Activated CD4-positive, alpha-beta T cell treated with anti-CD3 and anti-CD28 coated beads, Interleukin-10, Interleukin-2, amounts not matched to agents 100 ng/mL and 50 ng/mL, durations not matched to agents 16 hours and 8 hours (primary cell): ENCODE measurements at places on chromosomes 3 and 15.
A peak's percentile ranks its signal among the peaks of the same experiment; 100 is the strongest.

DNA sequence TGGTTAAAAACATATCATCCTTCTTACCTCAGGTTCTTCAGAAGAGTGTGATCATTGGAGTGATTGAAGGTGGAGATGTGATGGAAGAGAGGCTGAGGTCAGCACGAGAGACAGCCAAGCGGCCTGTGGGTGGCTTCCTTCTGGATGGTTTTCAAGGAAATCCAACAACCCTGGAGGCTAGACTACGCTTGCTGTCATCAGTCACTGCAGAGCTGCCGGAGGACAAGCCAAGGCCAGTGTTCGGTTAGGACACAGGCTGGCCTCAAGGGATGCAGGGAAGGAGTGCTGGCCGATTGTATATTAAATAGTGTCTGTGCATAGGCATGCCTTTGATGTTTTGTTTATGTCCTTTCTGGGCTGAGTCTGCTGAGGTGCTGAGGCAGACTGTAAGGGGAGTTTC lies 20.2 kb downstream of the QTRT2 start:
- DNase-seq: no peak

- no peak for DNase-seq
Measured at GRCh38 chr3:14448063-14448462, 45.7 kb downstream of the SLC6A6 start.

- DNase-seq: no peak
Measured at GRCh38 chr3:160754371-160754854, 1.6 kb upstream of the PPM1L start.

DNA sequence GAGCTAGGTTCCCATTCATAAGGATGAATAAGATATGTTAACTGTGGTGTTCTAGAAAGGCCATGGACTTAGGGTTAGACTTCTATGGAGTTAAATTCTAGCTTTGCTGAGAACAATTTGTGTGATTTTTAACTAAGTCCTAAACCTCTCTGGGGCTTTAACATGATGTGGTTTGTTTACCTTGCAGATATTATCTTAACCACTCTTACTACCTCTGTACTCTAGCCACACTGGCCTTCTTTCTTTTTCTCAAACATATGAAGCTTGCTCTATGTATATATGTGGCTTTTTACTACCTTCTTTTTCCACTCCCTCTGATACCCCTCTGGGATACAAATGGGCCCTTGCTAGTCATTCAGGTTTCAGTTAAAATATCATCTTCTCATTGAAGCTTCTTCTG lies 108.4 kb downstream of the ZNF609 start:
- no peak for DNase-seq

DNA sequence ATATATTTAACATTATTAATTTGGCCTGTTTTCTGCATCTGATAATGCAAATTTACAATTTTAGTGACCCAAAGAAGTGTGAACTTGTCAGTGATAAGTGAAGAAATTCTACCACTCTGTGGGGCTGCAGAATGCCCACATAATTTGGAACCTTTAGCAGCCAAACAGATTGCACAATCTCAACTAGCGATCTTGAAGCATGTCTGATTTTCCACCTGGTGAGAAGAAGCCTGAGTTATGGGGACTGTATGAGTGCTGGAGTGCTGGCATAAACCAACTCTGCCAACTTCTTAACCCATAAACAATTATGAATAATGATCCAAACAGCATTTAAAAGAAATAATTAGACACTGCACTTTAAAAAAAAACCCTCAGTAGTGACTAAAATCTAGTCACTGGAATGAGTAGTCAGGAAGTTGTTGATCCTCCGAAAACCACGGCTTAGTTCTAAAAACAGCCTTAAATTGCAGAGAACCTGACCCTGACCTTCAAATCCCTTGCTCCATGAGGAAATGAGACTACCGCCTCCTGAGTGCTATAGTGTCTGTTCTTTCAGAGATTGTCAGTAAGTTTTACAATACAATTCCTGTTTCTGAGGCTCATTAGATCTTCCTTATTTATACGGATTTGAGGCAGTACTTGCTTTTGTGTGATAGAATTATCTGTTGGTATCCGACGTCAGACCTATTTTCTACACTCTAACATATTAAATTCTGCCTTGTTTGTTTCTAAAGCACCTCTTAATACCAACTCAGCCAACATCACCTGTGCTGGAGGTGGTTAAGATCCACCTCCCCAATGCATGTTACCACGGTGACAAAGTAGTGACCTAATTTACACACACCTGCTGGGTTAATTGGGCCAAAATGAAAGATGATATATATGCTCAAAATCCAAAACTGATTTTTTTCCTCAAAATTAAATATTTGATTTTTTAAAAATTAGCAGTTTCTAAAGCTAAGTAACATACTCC lies 267.7 kb downstream of the ZBTB20 start:
- peak; percentile 55 for DNase-seq
